ENCODE measurements at places on chromosomes 7 and 10.
A peak's percentile ranks its signal among the peaks of the same experiment; 100 is the strongest.

DNA sequence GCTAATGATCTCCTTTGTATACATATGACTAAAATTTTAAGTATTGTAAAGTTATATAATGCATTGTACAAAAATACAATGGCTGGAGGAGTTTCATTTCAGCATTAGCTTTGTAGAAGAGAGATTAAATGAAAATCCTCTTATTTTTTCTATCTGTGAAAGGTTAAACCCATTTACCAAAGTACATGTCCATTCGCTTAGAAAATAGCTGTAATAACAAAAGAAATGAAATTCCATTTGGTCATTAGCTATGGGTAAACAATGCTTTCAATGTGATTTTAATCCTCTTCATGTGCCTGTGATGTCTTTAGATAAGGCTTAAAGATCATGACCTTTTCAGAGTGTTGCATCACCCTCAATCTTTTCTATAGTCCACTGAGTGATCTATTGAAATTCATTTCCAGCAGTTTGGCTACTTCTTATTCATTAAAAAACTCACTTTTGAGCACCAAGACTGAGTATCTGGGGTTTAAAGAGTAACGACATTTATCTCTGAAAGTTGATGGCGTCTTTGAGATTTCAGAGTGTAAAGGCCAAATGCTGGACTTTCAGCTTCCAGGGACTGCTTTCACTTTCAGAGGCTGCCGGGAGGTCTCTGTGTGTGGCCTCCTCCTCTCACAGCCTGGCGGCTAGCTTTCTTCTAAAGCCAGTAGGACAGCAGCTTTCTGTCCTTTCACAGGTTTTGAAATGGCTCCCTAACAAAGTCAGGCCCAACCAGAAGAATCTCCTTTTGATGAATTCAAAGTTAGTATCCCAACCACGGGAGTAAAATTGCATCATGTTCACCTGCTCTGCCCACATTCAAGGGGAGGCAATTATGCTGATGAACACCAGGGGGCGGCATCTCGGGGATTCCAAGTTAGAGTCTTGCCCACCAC lies 701.4 kb upstream of the COBL start:
- DNase-seq, result peak; percentile 34

DNA sequence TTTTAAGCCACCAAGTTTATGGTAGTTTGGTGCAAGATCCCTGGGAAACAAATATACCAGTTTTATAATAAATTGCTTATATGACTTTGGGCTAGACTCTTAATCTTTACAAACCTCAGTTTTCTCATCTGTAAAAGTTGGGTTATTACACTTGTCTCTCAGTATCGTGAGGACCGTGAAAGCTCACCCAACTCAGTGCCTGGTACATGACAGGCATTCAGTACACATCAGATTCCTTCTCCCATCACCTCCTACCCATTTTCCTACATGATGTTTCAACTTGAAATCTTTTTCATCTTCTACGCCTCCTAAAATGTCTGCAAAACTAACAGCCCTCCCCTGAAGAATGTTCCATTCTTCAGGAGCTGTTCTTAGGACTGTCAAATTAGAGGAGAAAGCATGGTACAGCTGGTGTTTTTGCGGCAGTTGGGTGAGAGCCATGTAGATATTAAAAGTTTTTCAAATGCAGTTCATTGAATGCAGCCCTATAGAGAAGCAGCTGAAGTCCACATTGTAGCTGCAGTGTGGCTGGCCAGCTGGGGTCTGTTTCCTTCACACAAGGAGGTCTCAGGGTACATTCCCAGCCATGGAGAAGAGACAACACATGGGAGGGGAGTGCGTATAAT lies 812.8 kb downstream of the LRMDA start:
- DNase-seq, result no peak

DNA sequence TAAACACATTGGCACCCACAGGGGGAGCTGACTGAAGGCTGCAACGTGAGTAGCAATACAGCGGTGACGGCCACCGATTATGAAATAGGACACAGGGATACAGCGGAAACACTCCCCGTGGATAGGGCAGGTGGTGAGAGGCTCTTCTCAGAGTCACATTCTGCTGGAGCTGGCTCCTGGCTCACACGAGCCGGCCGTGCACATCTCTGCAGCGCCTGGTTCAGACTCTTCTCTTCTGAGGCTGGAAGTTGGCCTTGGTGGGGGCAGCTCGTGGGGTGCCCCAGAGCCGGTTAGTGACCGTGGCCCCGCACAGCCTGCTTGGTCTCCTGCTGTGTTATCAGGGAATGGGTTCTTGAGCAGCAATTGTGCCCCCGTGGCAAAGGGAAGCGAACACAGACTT lies 61.3 kb upstream of the EN2 start:
- no peak for DNase-seq

DNA sequence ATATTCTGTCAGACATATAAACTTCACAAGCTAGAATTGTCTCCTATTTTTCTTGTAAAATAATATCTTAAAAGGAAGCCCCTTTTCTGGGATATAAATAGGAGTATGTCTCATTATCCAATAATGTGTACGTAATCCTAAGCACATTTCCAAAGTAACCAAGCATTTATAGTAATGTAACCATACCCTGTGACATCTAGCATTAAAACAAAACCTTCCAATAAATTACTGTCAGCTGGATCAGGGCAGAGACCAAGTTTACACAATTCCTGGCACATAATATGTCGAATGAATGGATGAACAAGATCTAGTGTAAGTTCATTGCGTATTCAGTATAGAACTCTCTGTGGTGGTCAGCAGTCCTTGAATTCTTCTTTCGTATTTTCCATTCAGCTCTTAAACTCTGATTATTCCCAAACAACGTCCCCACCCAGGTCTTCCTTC lies 14.3 kb downstream of the CPED1 start:
- no peak for DNase-seq

DNA sequence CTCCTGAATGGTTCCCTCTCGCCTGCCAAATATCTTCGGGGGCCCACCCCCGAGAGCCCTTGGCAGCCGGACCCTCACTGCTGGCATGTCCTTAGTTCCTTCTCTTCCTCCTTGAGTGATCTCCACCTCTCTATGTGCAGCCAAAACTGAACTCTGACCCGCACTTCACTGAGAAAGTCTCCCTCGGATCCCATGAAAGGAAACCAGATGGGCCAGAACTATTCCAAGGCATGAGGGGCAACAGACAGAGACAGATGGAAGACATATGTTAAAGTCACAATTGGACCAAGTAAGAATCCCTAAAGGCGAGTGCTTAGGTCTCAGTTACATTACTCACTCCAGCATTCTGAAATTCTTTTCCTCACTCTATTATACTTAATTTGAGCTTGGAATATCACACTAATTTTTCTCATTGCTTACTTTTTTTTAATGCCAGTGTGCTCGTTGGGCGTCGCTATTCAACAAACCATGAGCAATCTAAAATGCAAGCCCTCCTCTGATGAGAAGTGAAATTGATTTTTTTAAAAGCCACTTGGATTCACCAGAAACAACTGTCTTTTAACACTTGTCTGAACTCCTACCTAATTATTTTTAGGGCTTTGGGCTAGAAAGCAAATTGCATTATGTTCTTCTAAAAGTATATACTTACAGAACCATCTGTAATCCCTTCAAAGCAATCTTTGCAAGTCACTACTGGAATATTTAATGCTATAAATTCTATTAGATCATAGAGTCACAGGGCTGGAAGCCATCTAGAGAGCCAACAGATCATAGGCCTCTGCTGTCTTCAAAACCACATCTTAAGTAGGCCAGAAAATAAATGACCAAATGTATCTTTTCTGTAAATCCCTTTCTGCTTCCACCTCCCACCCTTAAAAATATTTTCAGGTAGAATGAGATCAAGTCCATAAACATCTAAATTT lies 43.3 kb upstream of the EZH2 start:
- DNase-seq, result no peak

DNA sequence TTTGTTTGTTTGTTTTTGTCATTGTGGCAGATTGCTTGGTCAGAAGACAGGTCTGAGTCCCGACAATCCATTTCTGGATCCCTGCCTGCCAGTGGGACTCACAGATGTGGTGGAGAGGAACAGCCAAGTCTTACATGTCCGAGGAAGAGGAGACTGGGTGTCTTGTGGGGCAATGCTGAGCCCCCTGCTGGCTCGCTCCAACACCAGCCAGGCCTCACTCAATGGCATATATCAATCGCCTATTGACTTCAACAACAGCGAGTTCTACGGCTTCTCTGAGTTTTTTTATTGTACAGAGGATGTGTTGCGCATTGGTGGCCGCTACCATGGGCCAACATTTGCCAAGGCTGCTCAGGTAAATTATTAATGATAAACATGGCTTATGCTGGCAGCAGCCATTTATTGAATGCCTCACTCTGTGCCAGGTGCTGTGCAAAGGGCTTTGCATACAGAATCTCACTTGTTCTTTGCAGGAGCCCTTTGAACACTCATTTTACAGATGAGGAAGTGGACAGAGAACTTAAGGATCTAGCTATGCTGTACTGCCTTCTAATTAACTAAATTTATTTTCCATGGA lies 33.3 kb downstream of the COX15 start:
- DNase-seq, result no peak

- DNase-seq, result no peak
Measured at GRCh38 chr10:57162231-57162630, 801.2 kb upstream of the ZWINT start.

DNA sequence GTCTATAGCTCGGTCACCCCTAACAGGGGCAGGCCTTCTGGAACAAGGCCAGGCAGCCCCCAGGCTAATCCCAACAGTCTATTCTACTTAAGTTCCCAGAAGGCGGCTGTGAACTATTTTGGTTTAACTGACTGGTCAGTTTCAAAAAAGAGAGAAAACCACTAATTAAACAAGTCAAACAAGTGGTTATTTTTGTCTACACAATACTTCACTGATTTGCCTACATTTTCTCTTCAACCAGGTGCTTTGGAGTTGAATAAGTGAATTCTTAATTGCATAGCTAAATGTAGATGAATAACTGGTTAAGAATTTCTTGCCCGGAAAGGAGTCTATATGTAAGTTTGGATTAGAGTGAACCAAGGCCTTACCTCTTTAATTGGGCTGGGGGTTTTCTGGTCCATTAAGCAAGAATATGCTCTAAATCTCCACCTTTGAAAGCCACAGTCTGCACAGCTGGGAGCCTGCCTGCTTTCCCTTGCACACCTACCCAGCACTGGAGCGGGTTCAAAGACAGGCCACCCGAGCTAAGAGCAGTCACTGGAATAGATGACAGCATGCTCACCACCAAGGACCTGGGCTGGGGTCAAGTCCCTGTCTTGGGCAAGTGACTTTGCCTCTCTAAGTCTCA lies 70.4 kb downstream of the TBXAS1 start:
- peak; percentile 76 for DNase-seq

DNA sequence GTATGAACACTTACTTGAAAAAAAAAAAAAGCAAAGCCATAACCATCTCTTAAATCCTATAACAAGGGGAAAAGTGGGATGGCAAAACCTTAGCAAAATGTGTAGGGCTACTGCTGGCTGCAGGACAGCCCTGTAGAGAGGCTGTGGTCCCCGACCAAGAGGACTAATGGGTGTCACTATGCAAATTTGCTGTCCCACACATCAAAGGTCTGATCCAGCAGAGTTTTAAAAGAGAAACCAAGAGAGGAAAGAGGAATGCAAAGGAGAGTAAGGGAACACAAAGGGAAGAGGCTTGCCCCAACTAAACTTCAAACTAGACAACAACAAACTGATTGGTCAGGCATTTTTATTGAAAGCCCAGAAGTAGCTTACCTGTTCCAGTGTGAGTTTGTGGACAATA lies 3.1 kb upstream of the ZNRF2 start:
- no peak for DNase-seq

DNA sequence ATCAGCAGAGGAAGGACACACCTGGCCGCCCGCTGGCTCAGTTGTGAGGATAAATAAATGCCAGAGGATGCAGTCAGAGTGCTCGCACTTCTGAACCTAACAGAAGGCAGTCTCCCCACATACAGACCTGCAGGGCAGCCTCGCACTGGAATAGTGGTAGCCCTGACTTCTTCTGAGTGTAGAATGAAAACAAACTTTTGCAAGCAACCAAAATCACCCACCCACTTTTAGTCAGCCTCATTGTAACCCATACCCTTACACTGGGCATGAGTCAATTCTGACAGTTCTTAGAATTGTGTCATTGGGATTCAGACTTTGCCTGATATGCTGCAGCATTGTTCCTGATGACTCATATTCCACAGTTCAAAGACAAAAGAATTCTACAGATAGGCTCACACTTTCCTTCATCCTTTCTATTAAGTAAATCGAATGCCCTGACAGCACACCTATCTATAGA lies 167.0 kb upstream of the CDK1 start:
- peak; percentile 74 for DNase-seq

DNA sequence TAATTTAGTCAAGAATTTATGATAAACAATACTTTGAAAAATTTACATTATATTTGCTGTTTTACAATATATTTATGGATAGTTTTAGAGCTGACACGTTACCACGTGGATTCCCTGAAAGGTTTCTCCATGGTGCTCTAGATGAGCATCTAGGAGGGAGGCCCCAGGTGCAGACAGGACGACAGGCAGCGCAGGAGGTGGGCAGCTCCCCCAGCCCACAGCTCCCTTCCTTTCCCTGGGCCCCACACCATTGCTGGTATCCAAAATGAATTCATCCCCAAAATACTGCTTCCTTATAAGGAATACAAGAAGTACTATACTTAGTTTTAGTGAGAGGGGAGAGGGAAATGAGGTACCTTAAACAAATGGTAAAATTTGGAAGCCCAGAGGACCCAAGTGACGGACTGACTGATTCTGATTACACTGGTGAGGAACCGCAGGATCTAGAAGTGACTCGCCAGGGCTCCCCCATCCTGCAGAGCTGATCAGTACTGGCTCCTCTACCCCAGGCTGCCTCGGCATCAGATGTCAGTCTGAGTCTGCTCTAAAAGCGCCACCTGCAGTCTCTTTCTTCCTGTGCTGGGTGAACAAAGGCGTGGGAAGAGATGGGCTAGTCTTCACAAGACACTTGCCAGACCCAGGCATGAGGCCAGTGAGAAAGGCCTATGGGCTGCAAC lies 89.2 kb downstream of the DLG5 start:
- peak; percentile 62 for DNase-seq

DNA sequence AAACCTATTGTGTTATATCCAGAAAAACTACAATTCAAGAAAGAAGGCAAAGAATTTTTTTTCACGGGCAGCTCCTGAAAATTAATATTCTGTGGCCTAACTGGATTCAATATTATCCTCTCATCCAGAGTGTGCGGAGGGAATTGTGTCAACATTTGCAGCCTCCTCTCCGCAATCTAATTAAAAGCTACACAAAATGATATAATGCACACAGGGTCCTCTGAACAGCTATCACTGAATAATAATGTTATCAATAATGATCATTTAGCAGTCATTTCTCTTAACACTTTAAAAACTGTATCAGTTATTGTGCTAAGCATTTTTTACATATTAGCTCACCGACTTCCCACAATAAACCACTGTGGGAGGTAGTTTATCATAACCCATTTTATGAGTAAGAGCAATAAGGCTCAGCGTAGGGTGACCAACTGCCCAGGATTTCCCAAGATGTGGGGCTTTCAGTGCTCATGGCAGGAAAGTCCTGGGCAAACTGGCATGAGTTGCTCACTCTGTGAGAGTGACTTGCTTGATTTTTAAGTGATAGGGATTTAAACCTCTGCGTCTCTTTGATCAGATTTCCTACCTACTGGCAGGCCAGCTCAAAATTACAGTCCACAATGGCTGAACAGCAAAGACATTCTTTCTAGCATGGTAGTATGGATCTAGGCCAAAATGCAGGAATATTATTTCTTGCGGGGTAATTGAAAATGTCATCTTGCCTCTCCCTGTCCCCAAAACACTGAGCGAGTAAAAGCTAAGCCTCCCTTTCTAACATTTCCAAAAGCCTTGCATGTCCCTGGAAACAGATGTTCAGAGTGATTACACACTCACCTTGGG lies 65.7 kb downstream of the AOAH start:
- DNase-seq, result peak; percentile 85

Measured in astrocyte of the hippocampus (primary cell).